ENCODE measurements at places on chromosomes 13 and 19.

GRCh38 chr13:113357529-113357928 lies 6.4 kb downstream of the GRTP1 start:
- H3K27me3 ChIP-seq = peaks cover 2% of the 10 kb centered on the region
- no peak for DNase-seq
- no peak overlapping the region for H3K27ac ChIP-seq
- H3K4me3 ChIP-seq = no peak overlapping the region

GRCh38 chr13:46387064-46387851 lies at the start of gene RUBCNL:
Gene RUBCNL, minus strand, starts transcription at chr13:46387252. Its CDS starts 14,777 bp downstream, at chr13:46372475.
- peaks cover 11% of the 10 kb centered on the region for H3K27me3 ChIP-seq
- H3K4me3 ChIP-seq = peak within 1 kb of the TSS; percentile 83
- H3K36me3 ChIP-seq = peaks cover 3% of the 10 kb centered on the region
- no peak for DNase-seq

DNA sequence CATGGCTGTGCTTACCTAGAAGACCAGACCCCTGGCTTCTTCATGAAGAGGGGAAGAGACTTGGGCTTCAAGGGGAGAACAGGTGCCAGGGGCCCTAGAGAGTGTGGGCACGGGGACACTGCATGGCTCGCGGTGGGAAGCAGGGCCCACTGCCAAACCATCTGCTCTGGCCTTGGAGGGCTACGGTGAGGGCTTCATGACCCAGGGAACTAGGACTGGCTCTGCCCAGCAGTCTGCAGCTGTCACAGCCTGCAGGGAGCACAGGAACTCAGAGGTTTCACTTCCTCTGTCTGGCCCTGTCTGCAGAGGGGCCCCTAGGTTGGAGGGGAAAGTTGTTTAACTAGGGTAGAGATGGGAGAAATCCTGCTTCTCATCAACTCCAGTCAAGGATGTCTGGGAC lies 4.3 kb downstream of the ERCC1 start:
- H3K4me1 ChIP-seq = peaks cover 41% of the 10 kb centered on the region
- H3K27ac ChIP-seq = no peak overlapping the region
- no peak overlapping the region for H3K4me3 ChIP-seq

- H3K27me3 ChIP-seq = no peaks in the 10 kb centered on the region
- DNase-seq = no peak
- no peak overlapping the region for H3K4me3 ChIP-seq
- H3K36me3 ChIP-seq = no peaks in the 10 kb centered on the region
- peaks cover 12% of the 10 kb centered on the region for H3K4me1 ChIP-seq
These were observed 227.4 kb downstream of the DLEU7 start for GRCh38 chr13:50616101-50616500.

DNA sequence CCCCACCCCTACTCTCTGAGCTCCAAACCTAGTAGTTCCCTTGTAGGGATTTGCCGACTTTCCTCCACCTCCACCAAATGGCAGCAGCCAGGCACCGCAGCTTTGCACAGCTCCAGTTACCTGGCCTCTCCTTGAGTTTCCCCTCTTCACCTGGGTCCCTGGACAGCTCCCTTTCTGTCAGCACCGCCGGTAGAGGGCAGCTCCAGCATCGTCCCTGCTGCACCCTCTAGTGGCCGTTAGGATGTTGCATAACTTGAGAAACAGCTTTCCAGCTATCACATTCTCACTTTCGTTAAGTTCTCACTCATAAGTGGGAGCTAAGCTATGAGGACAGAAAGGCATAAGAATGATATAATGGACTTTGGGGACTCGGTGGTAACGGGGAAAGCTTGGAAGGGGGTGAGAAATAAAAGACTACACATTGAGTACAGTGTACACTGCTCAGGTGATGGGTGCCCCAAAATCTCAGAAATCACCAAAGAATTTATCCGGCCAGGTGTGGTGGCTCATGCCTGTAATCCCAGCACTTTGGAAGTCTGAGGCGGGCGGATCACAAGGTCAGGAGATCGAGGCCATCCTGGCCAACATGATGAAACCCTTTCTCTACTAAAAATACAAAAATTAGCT lies 60.4 kb upstream of the OLFM4 start:
- no peaks in the 10 kb centered on the region for H3K4me1 ChIP-seq
- peaks cover 10% of the 10 kb centered on the region for H3K27me3 ChIP-seq
- H3K4me3 ChIP-seq = no peak overlapping the region
- H3K27ac ChIP-seq = no peak overlapping the region
- no peaks in the 10 kb centered on the region for H3K36me3 ChIP-seq

DNA sequence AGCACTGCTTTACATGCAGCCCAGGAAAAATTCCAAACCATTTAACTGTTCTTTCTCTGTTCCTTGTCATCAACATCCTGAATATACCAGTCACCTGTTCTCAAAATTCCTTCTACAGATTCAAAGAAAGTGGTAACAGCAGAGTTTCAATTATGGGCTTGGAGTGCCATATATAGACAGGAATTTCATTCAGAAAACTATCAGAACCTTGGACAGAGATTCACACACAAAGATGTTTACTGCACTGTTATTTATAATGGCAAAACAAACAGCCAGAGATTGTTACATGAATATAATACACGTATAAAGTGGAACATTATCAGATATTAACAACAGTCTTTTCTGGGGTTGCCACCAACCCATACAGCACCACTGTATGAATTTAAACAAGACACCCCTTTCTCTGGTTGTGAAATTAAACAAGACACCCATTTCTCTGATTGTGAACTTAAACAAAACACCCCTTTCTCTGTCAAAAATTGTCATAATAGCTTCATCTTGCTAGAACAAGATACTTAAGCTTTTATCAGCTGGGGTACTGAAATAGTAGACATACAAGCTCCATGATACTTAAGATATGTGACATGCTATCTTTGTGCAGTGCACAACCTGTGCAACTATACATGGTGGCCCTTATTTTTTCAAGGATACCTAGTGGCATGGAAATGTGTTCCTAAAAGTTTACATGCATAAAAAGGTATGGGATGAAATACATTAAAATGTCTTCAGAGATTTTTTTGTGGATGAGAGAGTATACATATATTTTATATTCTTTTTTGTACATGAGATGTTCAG lies 12.6 kb downstream of the CACNA1A start:
- no peaks in the 10 kb centered on the region for H3K27me3 ChIP-seq
- no peaks in the 10 kb centered on the region for H3K36me3 ChIP-seq
- no peaks in the 10 kb centered on the region for H3K4me1 ChIP-seq

- no peaks in the 10 kb centered on the region for H3K27me3 ChIP-seq
- no peak for DNase-seq
- no peak overlapping the region for H3K27ac ChIP-seq
- no peaks in the 10 kb centered on the region for H3K36me3 ChIP-seq
- H3K4me1 ChIP-seq = no peaks in the 10 kb centered on the region
These were observed 414.2 kb upstream of the MIR17HG start for GRCh38 chr13:90933097-90933826.

GRCh38 chr19:31589109-31589508 lies 239.9 kb upstream of the TSHZ3 start:
- H3K4me1 ChIP-seq = no peaks in the 10 kb centered on the region
- H3K27ac ChIP-seq = no peak overlapping the region
- H3K36me3 ChIP-seq = no peaks in the 10 kb centered on the region
- no peak overlapping the region for H3K4me3 ChIP-seq

- H3K27ac ChIP-seq = peak overlapping the region; percentile 68
- H3K4me3 ChIP-seq = no peak overlapping the region
- no peak for DNase-seq
- H3K27me3 ChIP-seq = no peaks in the 10 kb centered on the region
These were observed 3.9 kb upstream of the PRX start for GRCh38 chr19:40416918-40417642.

- H3K36me3 ChIP-seq = peaks cover 10% of the 10 kb centered on the region
- peak overlapping the region; percentile 83 for H3K4me3 ChIP-seq
- peaks cover 35% of the 10 kb centered on the region for H3K4me1 ChIP-seq
- DNase-seq = peak; percentile 86
- no peak overlapping the region for H3K27ac ChIP-seq
- no peaks in the 10 kb centered on the region for H3K27me3 ChIP-seq
These were observed 2.4 kb downstream of the DZIP1 start for GRCh38 chr13:95642028-95642621.

DNA sequence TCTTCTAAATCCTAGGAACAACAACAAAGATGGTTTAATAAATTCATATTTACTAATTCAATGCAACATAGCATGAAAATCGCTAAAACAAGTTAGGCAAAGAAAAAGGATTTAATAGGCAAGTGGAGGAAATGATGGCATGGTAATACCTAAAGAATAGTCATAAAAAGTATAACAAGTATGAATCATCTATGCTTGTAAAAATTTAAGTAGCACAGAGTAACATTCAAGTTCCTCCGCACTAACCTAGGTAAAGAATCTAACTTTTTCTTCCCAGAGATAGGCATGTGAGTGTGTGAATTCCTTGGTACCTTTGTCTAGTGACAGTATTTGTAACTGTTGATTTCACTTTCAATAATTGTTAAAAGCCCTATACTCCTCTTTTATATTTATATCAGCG lies 42.6 kb downstream of the RCBTB2 start:
- no peak for DNase-seq
- H3K4me3 ChIP-seq = no peak overlapping the region
- H3K27ac ChIP-seq = no peak overlapping the region
- no peaks in the 10 kb centered on the region for H3K27me3 ChIP-seq
- peaks cover 9% of the 10 kb centered on the region for H3K36me3 ChIP-seq
- H3K4me1 ChIP-seq = no peaks in the 10 kb centered on the region

DNA sequence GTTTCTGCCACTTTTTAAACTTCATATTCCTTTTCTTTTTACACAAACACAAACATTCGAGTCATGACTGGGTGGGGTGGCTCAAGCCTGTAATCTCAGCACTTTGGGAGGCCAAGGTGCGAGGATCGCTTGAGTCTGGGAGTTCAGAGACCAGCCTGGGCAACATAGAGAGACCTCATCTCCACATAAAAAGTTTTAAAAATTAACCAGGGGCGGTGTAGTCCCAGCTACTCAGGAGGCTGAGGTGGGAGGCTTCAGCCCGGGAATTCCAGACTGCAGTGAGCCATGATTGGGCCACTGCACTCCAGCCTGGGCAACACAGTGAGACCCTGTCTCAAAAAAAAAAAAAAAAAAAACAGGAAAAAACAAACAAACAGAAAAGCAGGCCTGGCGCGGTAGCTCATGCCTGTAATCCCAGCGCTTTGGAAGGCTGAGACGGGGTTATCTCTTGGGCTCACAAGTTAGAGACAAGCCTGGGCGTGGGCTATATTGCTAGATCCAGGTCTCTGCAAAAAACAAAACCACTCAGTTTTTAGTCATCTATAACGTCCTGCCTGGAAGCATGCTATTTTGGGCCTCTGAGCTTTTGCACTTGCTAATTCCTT lies 583 bp upstream of the BAX start:
- peaks cover 21% of the 10 kb centered on the region for H3K4me1 ChIP-seq
- H3K4me3 ChIP-seq = peak overlapping the region; percentile 85
- no peaks in the 10 kb centered on the region for H3K27me3 ChIP-seq
- no peak for DNase-seq
- peak overlapping the region; percentile 84 for H3K27ac ChIP-seq

DNA sequence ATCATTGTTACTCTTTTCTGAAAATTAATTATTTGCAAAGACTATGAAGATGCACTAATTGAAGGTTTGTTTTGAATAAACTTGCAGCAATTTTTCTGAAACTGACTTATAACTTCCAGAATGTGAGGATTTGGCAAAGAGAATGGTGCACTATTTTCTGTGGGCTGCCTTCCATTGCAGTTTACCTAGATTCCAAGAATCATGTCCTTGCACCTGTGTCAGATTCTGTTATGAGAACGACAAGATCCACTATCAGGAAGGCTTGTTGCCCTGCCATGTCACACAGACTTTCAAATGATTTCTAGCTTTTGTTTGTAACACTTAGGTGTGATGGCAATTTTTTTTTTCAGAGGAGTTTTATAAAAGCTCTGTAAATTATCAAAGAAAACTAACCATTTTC lies 5.6 kb upstream of the SLAIN1 start:
- peaks cover 45% of the 10 kb centered on the region for H3K27me3 ChIP-seq
- DNase-seq = no peak
- H3K4me3 ChIP-seq = no peak overlapping the region

DNA sequence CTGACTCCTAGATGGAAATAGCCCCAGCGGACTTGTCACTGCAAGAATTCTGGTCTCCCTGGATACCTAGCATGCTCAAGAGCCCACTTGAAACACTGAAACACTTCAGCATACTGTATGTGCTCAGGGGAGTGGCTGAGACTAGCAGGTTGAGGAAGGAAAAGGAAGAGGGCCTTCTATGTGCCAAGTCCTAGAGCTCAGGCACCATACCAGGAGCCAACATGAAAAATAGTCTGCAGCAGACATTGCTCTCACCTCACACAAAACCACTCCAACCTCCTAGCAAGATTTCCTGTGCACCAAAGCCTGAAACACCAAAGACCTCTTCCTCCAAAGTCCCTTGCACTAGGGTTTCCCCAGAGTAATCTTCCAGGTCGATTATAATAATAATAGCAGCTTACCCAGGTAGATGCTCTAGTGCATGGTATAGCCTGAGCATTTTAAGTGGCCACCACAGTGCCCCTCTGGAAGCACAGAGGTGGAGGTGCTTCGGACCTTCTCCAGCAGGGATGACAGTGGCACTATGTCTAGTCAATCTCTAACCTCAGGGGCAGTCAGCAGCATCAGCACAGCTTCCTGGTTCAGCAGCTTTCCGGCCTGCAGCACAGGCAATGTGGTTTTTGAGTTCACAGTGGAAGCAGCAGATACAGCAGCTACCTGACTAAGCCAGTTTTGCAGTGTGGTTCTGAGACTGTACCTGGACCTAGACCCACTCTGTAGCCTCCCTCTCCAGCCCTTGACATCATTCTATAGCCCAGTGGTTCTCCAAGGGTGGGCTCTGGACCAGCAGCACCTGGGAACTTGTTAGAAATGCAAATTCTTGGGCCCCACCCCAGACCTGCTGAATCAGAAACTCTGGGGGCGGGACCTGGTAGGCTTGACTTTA lies 45.6 kb upstream of the UBE2L5 start:
- no peak for DNase-seq
- no peaks in the 10 kb centered on the region for H3K36me3 ChIP-seq
- H3K4me1 ChIP-seq = peaks cover 6% of the 10 kb centered on the region
- no peak overlapping the region for H3K27ac ChIP-seq
- no peaks in the 10 kb centered on the region for H3K27me3 ChIP-seq

- peaks cover 11% of the 10 kb centered on the region for H3K4me1 ChIP-seq
- DNase-seq = no peak
These were observed 5.0 kb downstream of the CLEC11A start for GRCh38 chr19:50728084-50728737.

- peaks cover 12% of the 10 kb centered on the region for H3K36me3 ChIP-seq
- no peak for DNase-seq
- H3K4me1 ChIP-seq = peaks cover 28% of the 10 kb centered on the region
- H3K27me3 ChIP-seq = no peaks in the 10 kb centered on the region
These were observed at the start of gene ADM5 for GRCh38 chr19:49689133-49690078. Gene ADM5, plus strand, starts transcription at chr19:49689594. Its CDS starts 244 bp downstream, at chr19:49689838.

- DNase-seq = no peak
- H3K27me3 ChIP-seq = no peaks in the 10 kb centered on the region
- H3K36me3 ChIP-seq = peaks cover 33% of the 10 kb centered on the region
These were observed 45.7 kb downstream of the COL4A2 start for GRCh38 chr13:110352735-110353134.

- DNase-seq = no peak
- H3K27me3 ChIP-seq = no peaks in the 10 kb centered on the region
- no peaks in the 10 kb centered on the region for H3K36me3 ChIP-seq
- no peak overlapping the region for H3K27ac ChIP-seq
- H3K4me3 ChIP-seq = no peak overlapping the region
- H3K4me1 ChIP-seq = peaks cover 13% of the 10 kb centered on the region
These were observed 11.9 kb upstream of the ITM2B start for GRCh38 chr13:48220981-48221685.
